ENCODE measurements at places on chromosomes 5 and 9.

GRCh38 chr5:5793242-5794117 is 371.0 kb downstream of the ICE1 start:
- DNase-seq, result no peak

- DNase-seq, result peak; percentile 93
Observed at GRCh38 chr9:693201-694091, 148.1 kb upstream of the DMRT1 start.

- peak; percentile 19 for DNase-seq
Observed at GRCh38 chr9:71678999-71679398, 89.3 kb downstream of the CEMIP2 start.

GRCh38 chr5:11396917-11397316 is 507.3 kb downstream of the CTNND2 start:
- DNase-seq, result no peak

DNA sequence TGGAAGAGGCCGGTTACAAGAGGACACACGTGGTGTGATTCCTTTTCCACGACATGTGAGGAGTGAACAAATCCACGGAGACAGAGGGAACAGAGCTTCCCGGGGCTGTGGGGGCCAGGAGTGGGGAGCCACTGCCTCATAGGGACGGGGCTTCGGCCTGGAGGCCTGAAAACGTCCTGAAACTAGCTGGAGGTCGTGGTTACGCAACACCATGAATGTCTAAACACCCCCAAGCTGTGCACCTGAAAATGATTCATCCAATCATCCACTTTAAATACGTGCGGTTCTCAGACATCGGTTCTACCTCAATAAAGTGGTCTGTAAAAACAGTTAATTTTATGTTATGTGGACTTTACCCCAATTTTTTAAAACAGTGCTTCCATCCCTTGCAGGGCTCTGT is 65.3 kb upstream of the PPP1R26 start:
- DNase-seq, result no peak

- no peak for DNase-seq
Observed at GRCh38 chr9:129351642-129352145, 173.6 kb upstream of the IER5L start.

GRCh38 chr9:134899818-134900217 is 17.9 kb downstream of the FCN1 start:
- DNase-seq, result no peak
